HepG2 (cell line): ENCODE measurements at places on chromosomes 6 and 20.
A peak's percentile ranks its signal among the peaks of the same experiment; 100 is the strongest.

DNA sequence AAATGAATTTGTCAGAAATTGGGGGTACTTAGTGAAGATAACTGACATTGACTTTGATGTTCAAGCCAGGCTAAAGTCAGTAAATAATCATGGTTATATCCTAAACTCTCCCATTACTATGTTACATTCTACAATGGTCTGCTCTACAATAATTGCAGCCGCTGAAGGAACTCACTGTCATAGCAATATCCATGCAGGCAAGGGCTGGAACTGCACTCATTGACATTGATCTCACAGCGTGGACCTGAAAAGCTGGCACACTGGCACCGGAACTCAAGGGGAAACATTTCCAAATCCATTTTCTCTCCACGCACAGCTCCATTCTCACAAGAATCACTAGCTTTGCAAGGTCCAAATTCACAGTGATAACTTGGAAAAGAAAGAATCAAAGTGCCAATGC is 702.7 kb downstream of the EYS start:
- no peak for DNase-seq

GRCh38 chr20:4059606-4060005 is 44.2 kb upstream of the RNF24 start:
- no peak for DNase-seq

DNA sequence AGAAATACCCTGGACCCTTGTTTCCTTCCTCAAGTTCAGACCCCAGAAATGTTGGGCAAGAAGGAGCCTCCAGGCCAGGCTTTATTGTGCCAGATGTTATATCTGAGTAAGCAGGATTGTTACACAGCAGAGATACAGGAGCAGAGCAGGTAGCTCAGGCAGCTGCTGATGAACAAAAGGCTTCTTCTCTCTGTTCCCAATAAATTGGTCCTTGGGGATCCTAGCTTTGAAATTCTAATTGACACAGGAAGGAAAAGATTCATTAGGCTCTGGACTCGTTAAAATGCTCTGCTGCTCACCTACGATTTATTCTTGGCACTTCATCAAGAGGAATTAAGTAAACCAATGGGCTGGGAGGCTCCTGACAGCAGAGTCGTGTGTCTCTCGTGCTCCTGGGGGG is 54.2 kb downstream of the RALY start:
- no peak for DNase-seq

DNA sequence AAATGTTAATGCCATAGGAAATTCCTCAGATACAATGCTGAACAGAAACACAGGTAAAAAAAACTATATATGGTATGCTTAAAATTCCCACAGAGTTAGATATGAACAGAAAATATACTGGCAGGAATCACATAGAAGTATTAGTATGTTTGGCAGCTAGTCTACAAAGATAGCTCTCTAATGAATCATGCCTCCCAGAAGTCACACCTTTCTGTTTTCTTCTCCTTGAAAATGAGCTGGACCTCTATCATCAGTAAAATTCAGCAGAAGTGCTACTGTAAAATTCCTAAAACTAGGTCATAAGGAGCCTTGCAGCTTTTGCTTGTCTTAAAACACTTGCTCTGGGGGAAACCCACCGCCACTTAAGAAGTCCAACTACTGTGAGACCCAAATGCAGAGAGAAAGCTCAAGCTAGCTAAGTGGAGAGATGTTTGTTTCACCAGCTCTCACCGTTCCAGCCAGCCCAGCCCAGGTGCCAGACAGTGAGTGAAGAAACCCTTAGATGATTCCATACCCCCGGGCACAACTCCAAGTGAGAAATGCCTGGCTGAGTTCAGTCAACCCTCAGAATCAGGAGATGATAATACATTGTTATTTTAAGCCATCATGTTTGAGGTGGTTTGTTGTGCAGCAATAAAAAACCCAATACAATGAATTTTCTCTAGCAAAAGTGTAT is 43.0 kb downstream of the TSPYL4 start:
- no peak for DNase-seq

- DNase-seq = no peak
Observed at GRCh38 chr6:168834042-168834587, 393.1 kb downstream of the SMOC2 start.

DNA sequence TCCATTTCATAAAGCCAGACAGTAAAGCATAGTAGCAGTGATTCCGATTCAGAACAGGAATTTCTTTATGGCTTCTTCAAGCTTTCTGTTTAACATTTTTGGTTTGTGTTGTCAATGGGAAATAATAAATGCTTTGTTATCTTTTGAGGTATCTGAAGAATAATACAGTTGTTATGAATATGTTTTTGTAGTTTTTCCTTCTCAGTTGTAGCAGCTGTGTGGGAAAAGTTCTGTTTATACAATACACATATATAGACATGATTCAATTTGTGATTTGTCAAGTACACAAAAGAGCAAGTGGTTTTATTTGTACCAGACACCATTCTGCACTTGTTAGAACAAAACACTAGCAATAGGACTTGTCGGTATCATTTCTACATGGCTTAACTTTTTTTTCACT is 96.6 kb downstream of the CDYL start:
- no peak for DNase-seq

DNA sequence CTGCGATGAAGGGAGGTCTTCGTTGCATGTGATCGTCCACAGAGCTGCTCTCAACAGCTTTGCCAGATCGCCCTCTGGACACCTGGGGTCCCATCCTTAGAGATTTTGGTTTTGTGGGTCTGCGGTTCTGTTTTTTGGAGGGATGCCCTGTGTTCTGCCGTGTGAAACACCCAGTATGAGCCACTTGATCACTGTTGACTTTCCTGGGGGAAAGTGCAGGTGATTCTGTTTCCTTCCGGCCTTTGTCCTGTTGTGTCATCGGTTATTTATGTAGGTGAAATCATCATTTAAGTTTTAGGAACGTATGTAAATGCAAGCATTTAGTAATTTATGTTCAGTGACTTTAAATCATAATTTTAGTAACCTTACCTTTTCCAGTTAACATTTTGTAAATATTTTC is 56.4 kb upstream of the SLC22A1 start:
- no peak for DNase-seq

DNA sequence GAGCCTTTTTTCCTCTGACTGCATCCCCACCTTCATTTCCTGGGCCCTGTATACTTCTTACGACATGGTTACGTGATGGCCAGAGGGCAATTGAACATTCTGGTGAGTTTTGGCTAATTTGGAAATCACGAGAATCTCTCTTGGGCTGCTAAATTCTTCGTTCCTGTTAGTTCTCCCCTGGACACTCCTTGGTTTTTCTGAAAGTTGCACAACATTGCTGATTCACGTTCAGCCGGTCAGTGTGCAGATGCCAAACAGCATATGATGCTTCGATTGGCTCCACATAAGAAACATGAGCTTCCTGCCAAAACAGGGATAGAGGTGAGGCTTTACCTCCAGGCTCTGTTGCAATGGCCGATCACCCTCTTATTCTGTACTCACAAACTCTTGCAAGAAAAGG is 119.4 kb upstream of the LY86 start:
- no peak for DNase-seq

- DNase-seq = no peak
Observed at GRCh38 chr6:122671251-122671650, 61.0 kb downstream of the PKIB start.

DNA sequence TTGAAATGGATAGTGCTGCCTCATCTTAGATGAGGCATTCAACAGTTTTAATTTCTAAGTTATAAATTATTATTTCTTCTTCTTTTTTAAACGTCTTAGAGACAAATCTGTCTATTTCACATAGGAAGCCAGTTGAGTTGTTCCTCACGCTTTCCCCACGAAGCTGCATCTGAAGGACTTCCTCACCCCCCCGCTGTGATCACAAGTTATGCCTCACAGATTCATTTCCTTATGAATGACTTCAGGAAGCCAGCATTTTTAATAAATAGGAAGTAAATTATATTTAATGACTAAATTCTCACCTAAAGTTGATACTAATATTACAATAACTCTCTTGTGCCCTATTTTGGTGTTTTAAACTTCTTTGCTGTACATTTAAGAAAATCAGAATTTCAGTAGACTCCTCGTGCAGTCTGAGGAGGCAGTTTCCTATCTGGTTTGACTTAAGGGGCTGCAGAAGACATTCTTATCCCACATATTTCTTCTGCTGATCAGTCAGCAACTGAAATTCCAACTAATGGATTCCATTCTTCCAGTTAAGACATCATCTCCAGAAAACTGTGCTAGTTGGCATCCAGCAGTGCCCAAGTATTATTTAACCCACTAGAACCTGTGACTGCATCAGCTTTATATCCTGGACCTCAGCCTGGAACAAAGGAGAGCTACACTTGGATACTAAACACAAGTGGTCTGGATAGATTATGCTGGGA is 182.7 kb upstream of the CCN2 start:
- DNase-seq = no peak

- peak; percentile 97 for DNase-seq
Observed at GRCh38 chr6:146985111-146985510, 219.1 kb upstream of the STXBP5 start.

DNA sequence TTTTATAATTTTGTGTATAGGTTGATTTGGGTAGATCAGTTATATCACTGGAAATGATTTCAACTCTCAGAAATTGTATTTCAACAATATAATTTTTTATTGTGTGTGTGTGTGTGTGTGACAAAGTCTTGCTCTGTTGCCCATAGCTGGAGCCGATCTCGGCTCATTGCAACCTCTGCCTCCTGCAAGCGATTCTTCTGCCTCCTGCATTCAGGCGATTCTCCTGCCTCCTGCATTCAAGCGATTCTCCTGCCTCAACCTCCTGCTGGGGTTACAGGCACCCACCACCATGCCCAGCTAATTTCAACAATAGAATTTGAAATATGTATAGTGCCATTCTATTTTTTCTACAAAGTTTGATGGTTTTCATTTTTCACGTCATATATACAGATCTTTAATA is 24.1 kb downstream of the AFDN start:
- no peak for DNase-seq

DNA sequence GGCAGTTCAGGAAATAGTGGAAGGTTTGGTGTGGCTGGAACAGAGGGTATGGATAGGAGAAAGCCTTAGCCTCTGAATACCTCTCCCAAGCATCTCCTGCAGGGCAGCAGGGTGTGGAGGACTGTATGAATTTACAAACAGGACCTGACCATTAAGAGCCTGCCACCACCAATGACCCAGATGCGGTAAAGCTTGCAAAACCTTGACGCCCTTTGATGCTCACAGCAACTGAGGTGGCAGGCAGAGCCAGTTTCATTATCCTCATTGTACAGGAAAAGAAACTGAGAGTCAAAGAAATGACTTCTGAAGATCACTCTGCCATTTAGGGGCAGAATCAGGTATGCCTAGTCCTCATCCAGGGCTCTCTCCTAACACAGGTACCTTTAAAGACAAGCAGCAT is 2.4 kb downstream of the HM13 start:
- no peak for DNase-seq

DNA sequence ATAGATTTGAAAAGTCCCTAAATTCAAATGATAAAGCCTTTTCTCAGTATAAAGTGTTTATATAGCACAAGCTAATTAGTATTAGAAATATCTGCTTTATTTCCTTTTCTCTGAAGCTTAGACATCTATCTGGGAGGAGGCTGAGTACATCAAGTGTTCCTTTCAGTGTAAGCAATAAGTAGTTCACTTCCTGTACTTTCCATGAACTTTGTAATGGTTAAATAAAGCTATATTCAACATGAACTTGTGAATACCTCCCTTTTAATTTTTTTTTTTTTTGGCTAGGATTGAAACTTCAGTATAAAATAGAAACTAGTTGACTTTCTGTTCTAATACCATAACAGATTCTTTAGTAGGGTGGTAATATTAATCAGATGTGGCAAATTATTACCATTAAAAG is 190.9 kb downstream of the CENPW start:
- no peak for DNase-seq

DNA sequence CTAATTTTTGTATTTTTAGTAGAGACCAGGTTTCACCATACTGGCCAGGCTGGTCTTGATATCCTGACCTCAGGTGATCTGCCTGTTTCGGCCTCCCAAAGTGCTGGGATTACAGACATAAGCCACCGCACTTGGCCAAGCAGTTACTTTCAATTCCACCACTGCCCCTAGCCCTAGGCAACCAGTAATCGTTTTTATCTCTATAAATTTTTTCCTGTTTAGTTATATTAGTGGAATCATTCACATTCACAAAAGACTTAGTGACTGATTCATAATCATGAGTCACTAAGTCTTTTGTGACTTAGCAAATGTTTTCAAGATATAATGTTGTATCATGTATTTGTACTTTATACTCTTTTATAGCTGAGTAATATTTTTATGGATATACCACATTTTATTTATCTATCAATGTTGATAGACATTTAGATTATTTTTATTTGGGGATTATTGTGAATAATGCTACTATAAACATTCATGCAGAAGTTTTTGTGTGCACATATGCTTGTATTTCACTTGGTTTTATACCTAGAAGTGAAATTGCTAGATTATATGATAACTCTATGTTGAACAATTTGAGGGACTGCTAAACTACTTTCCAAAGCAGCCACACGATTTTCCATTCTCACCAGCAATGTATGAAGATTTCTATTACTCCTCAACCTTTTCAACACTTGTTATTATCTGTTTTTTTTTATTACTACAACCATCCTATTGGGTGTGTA is 421.4 kb upstream of the ID4 start:
- DNase-seq = no peak

- DNase-seq = no peak
Observed at GRCh38 chr6:24536466-24536865, 41.7 kb downstream of the ALDH5A1 start.

GRCh38 chr6:80872199-80872950 is 765.9 kb downstream of the BCKDHB start:
- DNase-seq = no peak

DNA sequence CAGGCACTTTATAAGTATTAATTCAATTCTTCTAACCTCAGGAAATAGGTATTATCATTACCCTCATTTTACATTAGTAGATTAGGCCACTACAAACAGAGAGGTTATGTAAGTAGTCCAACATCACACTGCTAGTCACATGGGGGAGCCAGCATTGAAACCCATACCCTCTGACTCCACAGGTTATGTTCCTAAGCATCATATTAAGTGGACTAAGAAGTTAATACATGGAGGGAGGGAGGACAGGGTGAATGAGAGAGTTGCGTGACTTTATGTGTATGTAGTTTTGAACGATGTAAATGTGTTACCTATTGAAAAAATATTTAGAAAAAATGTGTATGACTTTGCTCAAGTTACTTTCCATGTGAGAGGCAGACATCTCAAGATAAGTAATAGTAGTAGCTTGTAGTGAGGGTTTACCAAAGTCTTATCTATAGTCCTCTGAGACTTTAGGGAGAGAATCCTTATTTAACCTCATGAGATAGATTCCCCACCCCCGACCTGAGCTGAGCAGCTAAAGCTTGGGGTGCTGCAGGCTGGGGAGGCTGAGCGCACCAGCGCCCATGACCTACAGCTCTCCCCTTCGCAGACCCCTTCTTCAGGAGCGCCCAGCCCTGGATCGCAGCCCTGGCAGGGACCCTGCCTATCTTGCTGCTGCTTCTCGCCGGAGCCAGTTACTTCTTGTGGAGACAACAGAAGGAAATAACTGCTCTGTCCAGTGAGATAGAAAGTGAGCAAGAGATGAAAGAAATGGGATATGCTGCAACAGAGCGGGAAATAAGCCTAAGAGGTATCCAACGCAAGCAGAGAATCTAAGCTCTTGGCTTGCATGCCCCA is 7.5 kb downstream of the BTN3A2 start:
- DNase-seq = no peak

- no peak for DNase-seq
Observed at GRCh38 chr6:39421383-39422225, 99.1 kb upstream of the KCNK16 start.

- no peak for DNase-seq
Observed at GRCh38 chr20:63808964-63809674, 21.9 kb downstream of the ZBTB46 start.

- no peak for DNase-seq
Observed at GRCh38 chr20:10524034-10524476, 89.0 kb downstream of the SLX4IP start.
